Naive thymus-derived CD8-positive, alpha-beta T cell (primary cell): ENCODE measurements at places on chromosomes 3 and 15. TPM values are rescaled to one million over a fixed set of nuclear protein-coding genes. Genes with fewer than 3 reads are reported as not detected.

CSTA gene
- total RNA-seq, result not detected

CPNE9 gene
- not detected for total RNA-seq

DNA sequence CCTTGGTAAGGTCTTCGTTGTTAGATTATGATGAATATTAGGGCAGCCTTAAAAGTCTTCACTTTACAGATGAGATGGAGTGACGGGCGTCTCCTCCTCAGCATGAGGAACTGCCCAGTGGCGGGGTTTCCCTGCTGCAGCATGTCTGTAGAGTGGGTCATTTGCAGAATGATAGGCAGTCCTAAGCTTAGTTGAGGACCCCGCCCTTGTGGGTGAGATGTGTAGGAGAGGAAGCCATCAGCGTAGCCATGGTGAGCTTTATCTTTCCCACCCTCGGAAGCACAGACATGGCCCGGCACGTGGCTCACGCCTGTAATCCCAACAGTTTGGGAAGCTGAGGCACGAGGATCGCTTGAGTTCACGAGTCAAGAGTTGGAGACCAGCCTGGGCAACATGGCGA is 877 bp downstream of the NIT2 start:
- H3K4me1 ChIP-seq, result peaks cover 18% of the 10 kb centered on the region

NLGN1 gene
- total RNA-seq, result not detected

DOCK3 gene
- total RNA-seq, result 1.5 TPM

LRRC34 gene
- total RNA-seq, result 0.73 TPM

DNA sequence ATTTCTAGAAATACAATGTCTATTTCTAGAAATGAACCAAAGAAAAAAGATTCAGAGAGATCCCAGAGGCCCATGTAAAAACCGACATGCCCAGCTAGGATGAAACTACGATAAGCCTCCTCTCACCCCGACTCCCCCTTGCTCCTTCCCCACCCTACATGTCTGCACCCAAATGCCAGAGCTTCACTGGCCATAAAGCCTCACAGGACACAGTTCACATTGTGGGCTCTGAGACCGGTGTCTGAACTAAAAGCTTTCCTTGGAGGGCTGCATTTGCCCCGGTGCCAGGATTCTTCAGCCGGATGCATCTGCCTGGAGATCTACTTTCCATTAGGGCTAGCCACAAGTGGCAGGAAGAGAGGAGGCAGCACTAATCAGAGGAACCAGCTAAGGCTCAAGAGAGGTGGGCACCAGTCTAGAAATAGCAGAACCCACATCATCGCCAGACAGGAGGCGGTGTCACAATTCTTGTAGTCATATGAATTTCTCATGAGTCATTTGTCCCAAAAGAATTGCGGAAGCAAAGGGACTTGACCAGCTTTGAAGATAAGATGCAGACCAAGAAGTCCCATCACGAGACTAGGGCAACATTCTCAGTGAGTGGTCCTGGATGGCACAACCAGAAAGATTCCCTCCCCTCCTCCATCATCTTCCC is 353.6 kb downstream of the NTRK3 start:
- H3K27me3 ChIP-seq, result no peaks in the 10 kb centered on the region
- no peak overlapping the region for H3K27ac ChIP-seq
- no peaks in the 10 kb centered on the region for H3K36me3 ChIP-seq
- no peak overlapping the region for H3K4me3 ChIP-seq
- H3K4me1 ChIP-seq, result no peaks in the 10 kb centered on the region

GRCh38 chr15:70152070-70152480 is 54.4 kb upstream of the TLE3 start:
- H3K36me3 ChIP-seq, result no peaks in the 10 kb centered on the region
- peaks cover 2% of the 10 kb centered on the region for H3K4me1 ChIP-seq
- no peaks in the 10 kb centered on the region for H3K27me3 ChIP-seq
- H3K27ac ChIP-seq, result no peak overlapping the region

CCR8 gene
- total RNA-seq, result not detected

TRPM1 gene
- not detected for total RNA-seq

- H3K27ac ChIP-seq, result no peak overlapping the region
- no peaks in the 10 kb centered on the region for H3K27me3 ChIP-seq
- H3K4me1 ChIP-seq, result peaks cover 16% of the 10 kb centered on the region
- no peaks in the 10 kb centered on the region for H3K36me3 ChIP-seq
- H3K4me3 ChIP-seq, result no peak overlapping the region
Measured at GRCh38 chr3:43031889-43032545, 52.9 kb downstream of the GASK1A start.

GRCh38 chr3:27165321-27165721 is 203.9 kb downstream of the NEK10 start:
- no peak for DNase-seq
- no peaks in the 10 kb centered on the region for H3K4me1 ChIP-seq
- no peaks in the 10 kb centered on the region for H3K27me3 ChIP-seq
- H3K4me3 ChIP-seq, result no peak overlapping the region
- H3K36me3 ChIP-seq, result no peaks in the 10 kb centered on the region

C3orf33 gene
- 4.3 TPM for total RNA-seq

- H3K4me3 ChIP-seq, result no peak overlapping the region
- H3K27ac ChIP-seq, result no peak overlapping the region
Measured at GRCh38 chr3:112685420-112685819, 44.5 kb upstream of the CCDC80 start.

DNA sequence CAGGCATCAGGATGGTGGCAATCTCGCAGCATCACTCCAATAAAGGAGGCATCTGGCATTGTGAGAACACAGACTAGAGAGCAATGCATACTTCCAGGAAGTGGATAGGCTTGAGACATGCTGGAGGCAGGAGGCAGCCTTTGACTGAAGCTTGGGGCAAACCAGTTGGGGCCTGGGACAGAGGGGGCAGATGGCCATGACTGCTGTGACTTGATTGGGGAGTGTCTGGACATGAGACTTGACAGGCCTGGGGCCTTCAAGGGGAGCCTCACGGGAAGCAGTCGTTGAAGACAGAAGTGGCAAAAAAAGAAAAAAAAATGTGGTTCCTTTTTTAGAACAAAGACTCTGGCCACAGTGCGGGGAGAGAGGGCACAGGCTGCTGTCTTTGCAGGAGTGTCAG is 44.7 kb upstream of the CHRNA7 start:
- H3K4me3 ChIP-seq, result no peak overlapping the region
- peaks cover 4% of the 10 kb centered on the region for H3K36me3 ChIP-seq
- DNase-seq, result no peak
- H3K27me3 ChIP-seq, result peaks cover 19% of the 10 kb centered on the region
- no peak overlapping the region for H3K27ac ChIP-seq

DNA sequence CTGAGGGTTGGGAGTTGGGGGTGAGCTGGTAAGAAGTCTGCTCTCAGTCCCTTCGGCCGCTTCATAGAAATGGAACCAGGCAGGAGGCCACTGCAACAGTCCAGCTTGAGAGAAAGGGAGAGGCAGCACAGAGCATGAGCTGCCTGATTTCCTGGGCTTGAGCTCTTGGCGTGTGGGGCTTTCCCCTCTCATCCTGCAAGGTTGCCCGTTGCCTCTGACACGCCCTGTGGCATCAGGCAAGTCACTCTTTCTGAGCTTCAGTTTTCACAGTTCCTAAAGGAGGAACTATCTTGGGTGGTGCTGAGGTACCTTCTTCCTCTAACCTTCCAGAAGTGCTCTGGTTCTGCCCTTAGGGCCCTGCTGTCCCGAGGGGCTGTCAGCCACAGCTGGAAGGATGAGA is 4.9 kb downstream of the MESP2 start:
- no peaks in the 10 kb centered on the region for H3K36me3 ChIP-seq
- H3K27me3 ChIP-seq, result peaks cover 26% of the 10 kb centered on the region
- H3K4me3 ChIP-seq, result no peak overlapping the region
- no peak for DNase-seq

DNA sequence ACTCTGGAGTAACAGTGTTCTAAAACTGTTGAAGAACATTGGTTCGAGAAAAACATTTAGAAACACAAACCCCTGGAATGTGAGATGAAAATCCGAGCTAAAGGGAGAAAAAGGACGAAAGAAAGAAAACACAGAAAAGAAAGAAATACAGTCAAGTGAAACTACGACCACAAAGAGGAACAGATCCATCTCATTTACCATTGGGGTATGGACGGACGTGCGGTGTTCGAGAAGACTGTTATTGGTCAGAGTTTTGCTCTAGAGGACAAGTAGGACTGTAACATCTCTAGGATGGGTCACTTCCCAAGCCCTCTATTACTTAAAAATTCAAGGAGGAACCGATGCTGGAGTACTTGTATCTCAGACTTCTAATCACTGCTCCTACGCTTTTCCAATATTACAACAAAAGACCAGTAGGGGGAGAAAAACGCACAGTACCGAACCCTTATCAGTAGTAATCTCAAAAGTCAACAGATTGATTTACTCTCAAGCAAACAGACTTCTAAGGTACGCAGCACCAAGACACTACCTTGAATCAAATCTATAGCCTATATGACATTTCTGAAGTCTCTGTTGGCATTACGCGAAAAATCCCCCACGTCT is 1.1 kb upstream of the PIK3CA start:
- no peak for DNase-seq
- peaks cover 30% of the 10 kb centered on the region for H3K4me1 ChIP-seq
- H3K27me3 ChIP-seq, result no peaks in the 10 kb centered on the region
- no peak overlapping the region for H3K27ac ChIP-seq

GRCh38 chr3:52128118-52128683 is 26.0 kb downstream of the POC1A start:
- DNase-seq, result no peak
- no peak overlapping the region for H3K4me3 ChIP-seq
- no peaks in the 10 kb centered on the region for H3K27me3 ChIP-seq
- H3K27ac ChIP-seq, result no peak overlapping the region
- H3K36me3 ChIP-seq, result no peaks in the 10 kb centered on the region

DNA sequence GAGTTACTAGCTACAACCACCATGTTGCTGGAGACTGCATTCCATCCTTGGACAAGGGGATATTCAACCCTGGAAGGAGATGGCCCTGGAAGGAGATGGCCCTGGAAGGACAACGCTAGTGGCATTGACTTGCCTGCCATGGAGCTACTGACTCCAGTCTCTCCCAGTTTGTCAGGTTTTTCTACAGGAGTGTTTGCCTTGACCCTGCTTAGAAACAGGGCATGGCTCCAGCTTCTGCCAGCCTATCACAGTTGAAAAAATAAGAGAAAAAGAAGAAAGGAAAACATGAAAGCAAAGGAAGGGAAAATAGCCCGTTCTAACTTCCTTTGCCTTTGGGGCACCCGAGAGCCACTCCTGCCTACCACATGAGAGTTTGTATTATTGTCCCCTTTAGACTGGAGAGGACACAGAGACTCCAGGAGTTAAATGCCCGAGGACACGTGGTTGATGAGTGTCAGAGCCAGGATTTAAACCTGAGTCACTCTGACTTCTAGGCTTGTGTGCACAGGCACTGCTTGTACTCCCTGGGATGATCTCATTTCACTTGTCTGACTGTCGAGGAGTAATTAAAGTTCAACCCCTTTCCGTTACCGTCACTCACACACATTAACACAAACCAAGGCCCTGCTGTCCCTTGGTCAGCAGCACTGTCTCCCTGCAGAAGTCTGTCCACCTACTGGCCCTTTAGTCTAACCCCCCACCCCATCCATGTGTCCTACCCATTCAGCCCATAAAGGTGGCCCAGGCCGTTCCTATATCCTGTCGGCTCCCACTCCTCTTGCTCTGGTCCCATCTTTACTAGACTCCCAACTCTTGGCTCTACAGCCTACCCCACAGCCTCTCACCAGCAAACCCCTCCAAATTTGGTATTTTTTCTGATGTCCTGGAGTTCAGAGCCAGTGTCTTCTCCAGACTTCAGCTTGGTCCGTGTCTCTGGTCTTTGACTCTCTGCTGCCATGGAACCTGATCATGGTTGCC is 46.1 kb downstream of the C2CD4A start:
- H3K27me3 ChIP-seq, result peaks cover 3% of the 10 kb centered on the region
- no peak overlapping the region for H3K27ac ChIP-seq
- DNase-seq, result no peak
- no peak overlapping the region for H3K4me3 ChIP-seq
- no peaks in the 10 kb centered on the region for H3K36me3 ChIP-seq

DNA sequence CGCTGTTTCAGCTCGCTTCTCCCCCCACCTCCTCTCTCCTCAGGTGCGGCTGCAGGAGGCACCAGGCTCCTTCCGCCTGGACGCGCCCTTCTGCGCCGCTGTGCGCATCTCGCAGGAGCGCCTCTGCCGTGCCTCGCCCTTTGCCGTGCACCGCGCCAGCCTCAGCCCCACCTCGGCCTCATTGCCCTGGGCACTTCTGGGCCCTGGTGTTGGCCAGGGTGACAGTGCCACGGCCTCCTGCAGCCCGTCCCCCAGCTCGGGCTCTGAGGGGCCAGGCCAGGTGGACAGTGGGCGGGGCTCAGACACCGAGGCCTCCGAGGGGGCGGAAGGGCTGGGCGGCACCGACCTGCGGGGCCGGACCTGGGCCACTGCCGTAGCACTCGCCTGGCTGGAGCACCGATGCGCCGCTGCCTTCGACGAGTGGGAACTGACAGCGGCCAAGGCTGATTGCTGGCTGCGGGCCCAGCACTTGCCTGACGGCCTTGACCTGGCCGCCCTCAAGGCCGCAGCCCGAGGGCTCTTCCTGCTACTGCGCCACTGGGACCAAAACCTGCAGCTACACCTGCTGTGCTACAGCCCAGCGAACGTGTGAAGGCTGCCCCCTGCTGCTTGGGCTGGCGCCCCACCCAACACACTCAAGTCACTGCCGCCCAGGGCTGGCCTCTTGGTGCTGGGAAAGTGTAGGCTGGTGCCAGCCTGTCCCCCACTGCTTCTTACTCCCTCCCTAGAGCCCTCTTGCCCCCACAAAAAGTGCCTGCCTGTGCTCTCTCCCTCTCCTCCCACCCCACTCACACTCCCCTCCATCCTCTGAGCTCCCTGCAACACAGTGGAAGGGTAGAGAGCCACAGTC is 7.1 kb downstream of the ALG3 start:
- DNase-seq, result no peak
- no peaks in the 10 kb centered on the region for H3K36me3 ChIP-seq
- no peaks in the 10 kb centered on the region for H3K27me3 ChIP-seq
- H3K4me1 ChIP-seq, result peaks cover 7% of the 10 kb centered on the region

CLRN1 gene
- total RNA-seq, result not detected

DNA sequence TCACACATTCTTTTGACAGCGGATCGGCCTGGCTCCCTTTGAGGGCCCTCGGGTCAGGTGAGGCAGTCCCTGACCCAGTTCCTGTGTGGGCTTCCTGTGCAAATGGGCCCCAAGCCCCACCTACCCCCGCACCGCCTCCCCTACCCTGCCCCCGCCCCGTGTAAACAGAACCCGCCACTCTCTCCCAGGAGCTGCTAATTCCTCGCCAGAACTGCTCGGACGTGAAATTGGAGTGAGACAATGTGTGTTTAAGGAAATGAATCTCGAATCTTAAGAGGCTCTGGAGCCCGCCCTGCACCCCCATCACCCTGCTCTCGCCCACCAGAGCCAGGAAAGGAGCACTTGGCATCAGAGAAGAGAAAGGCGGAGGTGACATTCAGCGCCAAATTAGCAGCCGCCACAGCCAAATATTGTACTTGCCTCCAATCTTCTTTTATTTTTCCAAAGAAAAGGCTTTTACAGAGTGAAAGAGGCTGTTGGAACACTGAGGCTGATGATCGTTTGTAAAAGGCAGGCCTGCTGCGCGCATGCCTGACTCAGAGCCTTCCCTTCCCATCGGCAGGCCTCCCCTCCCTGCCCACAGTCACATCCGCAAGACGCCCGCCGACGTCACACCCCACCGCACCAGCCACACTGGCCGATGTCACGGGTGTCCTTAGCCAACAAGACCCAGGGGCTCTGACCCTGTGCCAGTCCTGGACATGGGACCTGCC is 53.1 kb downstream of the CACNA2D2 start:
- H3K36me3 ChIP-seq, result no peaks in the 10 kb centered on the region
- peaks cover 27% of the 10 kb centered on the region for H3K4me1 ChIP-seq
- H3K27me3 ChIP-seq, result no peaks in the 10 kb centered on the region
